ENCODE measurements at places on chromosomes 6 and 20.

- no peak for DNase-seq
Measured at GRCh38 chr6:4192173-4192572, 56.8 kb upstream of the ECI2 start.

DNA sequence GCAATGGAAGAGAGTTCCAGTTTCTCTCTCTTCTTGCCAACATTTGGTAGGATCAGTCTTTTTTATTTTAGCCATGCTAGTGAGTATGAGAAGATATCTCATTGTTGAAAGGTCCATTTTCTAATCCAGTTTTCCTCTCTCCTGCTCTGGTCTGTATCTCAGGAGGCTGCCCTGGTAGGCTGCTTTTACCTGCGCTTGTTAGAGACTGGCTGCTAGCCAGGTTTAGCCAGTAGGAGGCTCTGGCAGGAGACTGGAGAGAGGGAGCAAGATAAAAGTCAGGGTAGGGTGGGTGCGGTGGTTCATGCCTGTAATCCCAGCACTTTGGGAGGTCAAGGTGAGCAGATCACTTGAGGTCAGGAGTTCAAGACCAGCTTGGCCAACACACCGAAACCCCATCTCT lies 68.6 kb upstream of the FOXP4 start:
- DNase-seq, result no peak

DNA sequence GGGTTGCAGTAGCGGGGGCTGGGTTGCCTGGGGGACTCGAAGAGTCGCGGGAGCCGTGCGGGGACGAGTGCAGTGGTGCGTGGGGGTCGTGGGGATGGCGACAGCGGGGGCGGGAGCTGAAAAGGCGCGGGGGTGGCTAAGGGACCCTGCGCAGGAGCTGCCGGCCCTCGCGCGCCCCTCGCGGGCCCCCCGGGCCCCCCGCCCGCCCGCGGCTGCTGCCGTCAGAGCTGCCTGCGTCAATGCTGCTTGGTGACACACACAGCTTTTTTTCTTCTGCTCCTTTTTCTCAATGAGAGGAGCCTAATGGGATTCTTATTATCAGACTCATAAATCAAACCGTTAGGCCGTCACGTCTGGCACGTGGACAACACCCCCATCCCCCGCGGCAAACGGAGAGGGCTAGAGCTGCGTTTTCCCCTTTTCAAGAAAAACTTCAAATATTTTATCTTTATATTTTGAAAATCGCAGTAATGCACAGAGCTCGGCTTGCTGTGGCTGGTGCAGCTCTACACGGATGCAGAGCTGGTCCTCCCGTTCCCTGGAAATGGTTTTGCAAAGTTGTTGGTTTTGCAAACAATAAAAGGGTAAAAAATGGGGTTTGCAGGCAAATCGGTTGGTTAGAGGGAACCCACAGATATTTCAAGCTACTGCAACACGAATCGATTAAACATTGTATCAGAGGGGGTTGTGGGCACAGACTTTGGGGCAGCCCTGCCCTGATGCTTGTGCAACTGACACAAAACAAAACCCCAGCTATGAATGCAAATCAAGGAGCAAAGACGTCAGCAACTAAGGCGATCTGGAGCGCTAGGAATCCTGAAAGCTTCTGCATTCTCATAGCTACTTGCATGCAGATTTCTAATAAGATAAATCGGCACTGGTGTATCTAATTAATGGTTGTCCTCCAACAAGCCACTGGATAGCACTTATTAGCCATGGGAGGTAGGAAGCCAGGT lies 161.4 kb downstream of the TBXT start:
- no peak for DNase-seq

DNA sequence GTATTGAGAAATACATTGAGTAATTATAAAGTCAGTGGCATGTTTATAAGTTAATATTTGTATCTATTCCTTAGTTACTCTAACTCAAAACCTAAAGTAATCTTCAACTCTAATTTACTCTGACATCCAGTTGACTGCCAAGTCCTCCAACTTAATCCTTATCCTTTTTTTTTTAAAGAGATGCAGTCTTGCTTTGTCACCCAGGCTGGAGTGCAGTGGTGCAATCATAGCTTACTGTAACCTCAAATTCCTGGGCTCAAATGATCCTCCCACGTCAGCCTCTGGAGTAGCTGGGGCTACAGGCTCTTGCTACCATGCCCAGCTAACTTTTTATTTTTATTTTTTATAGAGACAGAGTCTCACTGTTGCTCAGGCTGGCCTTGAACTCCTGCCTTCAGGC lies 24.4 kb downstream of the PTPN1 start:
- no peak for DNase-seq

- no peak for DNase-seq
Measured at GRCh38 chr6:135193221-135193620, 12.1 kb downstream of the MYB start.

- no peak for DNase-seq
Measured at GRCh38 chr20:24533449-24533848, 64.0 kb downstream of the SYNDIG1 start.

- DNase-seq, result no peak
Measured at GRCh38 chr20:42553374-42553773, 636.3 kb downstream of the PTPRT start.
